ENCODE measurements at places on chromosomes 4 and X.

GRCh38 chrX:134371133-134371532 lies 88.8 kb upstream of the HPRT1 start:
- no peak for DNase-seq

DNA sequence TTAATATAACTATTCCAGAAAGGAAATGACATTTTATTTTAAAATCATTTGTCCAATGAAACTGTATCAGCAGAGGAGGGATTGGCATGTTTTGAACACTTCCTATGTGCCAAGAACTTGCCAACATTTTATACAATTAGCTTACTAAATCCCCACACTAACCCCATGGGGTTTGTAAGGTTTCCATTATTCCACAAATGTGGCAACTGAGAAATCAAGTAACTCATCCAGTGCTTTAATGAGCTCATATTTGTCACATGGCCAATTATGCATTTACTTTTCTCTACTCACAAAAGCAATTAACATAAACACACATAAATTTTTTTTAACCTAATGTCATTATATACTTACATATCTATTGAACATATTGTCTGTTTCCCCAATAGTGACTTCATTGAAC lies 37.3 kb downstream of the MANBA start:
- no peak for DNase-seq

GRCh38 chrX:89034679-89035078 lies 287.7 kb downstream of the CPXCR1 start:
- no peak for DNase-seq

DNA sequence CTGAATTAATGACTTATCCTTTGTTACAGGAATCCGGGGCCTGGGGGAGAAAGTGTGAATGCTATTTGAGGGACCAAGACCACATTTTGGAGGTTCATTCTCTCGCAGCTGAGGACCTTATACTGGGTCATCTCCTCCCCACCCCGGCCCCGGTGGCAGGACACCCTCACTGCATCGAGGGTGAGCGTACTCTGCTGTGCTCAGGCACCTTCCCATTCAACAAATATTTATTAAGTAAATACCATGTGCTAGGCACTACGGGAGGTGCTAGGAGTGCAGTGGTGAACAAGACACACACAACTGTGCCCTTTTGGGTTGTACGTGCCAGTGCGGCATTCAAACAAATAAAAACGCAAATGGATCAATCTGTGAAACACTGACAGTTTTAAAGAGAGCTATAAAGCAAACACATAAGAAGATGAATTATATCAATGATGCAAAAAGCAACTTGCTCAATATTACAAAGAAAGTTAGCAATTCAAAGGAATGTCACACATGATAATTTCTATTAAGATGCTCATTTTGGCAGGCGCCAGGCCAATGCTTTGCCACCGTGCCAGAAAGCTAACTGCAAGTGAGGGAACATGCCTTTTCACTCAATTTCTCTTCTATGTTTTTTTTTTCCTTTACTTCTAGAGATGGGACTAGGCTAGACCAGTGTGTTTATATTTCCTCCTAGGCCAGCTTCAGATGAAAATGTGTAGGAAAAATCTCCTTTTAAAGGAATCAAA lies 24.6 kb downstream of the ADGRG2 start:
- no peak for DNase-seq

- DNase-seq: no peak
These were observed 65.7 kb upstream of the KCNIP4 start for GRCh38 chr4:22014222-22014741.

GRCh38 chr4:150328496-150328895 lies 250.3 kb downstream of the DCLK2 start:
- no peak for DNase-seq

DNA sequence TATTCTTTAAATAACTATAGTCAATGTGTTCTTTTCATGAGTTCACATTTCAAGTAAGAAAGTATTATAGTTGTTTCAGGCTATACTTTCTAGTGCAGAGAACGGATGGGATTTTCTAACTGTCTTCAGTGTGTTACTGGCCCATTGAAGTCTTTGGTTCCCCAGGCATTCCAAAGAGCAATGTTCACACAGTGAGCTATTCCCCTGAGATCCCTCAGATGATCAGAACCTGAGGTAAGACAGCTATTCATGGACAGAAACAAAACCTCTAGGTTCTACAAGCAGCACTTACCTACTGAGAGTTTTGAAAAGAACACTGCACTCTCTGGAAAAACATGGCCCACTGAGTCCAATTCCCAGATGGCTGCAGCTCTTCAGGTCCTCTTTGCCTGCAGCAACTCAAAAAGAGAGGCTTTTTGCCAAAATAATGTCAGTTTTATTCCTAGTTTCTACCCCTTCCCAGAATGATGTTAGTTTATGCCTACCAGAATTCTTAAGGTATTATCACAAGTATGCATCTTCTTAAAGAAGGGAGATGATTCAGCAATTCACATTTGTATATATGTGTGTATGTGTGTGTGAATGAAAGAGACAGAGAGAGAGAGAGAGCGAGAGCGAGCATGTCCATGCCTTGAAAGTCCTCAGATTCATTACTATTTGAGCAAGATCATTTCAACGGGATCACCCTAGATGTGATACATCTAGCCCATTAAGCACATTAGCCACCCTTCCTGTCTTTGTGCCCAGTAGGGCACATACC lies 146.1 kb downstream of the PDHA2 start:
- no peak for DNase-seq
